Kidney epithelial cell (primary cell): ENCODE measurements at places on chromosomes 7 and 10.

- no peak for DNase-seq
These were observed 56.8 kb downstream of the PARP12 start for GRCh38 chr7:140005754-140006503.

DNA sequence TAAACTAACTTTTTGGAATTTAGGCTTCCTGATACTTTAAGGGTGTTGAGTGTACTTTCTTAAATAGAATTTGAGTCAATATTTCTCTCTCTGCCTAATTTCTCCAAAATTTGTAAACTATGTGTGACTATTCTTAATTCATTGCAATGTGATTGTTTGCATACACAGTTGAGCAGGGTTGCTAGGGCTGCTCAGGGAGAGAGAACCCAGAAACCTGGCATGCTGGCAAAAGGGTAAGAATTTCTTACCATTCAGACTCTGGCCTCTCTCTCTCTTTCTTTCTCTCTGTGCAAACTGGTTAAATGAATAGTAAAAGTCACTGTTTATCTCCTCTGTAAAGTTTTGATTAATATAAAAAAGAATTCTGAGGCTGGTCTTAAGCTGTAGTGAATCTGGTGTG, 51.0 kb upstream of the NAMPT start:
- DNase-seq, result no peak

DNA sequence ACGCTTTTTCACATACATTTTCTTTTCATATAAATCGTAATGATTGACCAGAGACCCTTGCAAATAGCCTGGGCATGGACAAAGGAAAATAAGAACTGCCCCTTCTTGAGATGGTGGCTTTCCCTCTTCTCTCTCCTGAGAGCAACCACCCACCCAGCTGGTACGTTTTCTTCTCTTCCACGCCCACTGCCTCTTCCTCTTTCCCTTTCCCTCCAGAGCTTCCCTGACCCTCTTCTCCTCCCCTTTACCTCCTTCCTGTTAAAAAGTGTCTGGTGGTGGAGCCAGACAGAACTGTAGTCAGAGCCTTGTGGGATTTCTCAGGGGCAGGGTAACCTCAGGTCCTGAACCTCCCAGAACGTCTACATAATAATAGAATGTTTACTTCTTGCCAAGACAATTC, 23.2 kb downstream of the GPR141 start:
- no peak for DNase-seq

DNA sequence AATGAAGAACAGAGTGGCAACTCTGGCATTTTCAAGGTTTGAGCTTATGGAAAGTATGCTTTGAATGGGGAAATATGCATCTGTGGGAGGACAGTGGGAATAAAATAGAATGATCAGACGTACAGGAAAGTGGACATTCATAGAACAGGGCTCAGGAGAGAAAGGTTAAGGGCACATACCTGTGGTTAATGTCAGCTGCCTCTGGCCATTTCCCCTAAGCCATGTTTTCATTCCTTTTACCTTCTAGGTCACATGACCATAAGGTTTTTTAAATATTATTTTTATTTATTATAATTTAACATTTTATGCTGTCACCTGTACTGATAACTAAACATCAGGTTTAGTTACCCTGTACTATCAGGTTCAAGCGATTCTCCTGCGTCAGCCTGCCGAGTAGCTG, 52.8 kb downstream of the LRRC4 start:
- no peak for DNase-seq

DNA sequence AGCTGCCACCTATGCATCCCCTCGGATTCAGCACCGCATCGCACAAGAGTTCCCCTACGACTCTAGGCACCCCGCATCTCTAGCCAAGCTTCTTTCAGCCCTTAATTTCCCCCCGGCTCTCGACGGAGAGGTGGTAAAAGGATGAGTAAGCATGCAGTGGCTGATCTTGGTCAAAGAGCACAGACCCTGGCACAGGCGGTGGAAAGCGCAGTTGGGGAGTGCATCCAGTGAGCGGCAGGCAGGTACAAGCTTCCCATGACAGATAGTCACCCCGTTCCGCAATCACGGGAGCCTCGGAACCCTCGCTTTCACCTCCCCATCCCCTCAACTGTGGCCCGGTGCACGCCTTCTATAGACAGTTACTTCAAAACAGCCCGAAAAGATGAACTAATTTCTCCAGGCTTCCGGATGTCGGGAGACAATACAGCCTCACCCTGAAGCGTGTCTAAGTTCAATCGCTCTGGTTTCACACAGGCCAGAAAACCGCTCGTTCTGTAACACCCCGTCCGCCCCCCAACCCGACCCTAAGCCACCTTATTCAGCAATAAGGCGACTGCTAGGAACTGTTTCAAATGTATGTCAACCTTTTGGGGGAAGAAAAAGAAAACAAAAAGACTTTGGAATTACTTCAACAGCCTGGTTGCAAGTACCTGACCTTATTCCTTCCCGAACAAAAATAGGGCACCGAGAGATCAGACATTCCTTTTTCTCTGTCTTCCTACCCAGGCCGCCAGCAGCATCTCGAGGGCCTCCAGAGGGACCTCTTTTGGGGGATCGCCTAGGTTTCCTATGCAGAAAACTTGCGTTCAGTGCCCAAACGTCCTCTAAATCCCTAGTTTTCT, 1.4 kb downstream of the RHEB start:
- no peak for DNase-seq

- no peak for DNase-seq
These were observed 259.2 kb downstream of the TWIST1 start for GRCh38 chr7:18858232-18858631.

DNA sequence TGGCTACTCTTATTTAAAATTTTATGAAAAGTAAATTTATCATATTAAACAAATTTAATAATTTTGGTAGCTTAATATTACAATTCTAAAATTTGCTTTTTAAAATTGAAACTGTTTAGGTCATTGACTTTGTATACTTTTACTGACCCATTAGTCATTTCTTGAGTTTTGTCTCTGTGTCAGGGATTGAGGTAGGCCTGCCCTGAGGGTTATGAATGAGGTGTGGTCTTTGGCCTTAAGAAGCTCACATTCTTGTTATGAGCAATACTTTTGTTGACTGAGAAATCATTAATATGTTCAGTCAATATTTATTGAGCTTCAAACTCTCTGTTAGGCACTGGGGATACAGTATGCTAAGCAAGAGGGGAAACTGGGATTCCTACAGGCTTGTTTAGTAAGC, 47.0 kb upstream of the RPA3 start:
- DNase-seq, result no peak

DNA sequence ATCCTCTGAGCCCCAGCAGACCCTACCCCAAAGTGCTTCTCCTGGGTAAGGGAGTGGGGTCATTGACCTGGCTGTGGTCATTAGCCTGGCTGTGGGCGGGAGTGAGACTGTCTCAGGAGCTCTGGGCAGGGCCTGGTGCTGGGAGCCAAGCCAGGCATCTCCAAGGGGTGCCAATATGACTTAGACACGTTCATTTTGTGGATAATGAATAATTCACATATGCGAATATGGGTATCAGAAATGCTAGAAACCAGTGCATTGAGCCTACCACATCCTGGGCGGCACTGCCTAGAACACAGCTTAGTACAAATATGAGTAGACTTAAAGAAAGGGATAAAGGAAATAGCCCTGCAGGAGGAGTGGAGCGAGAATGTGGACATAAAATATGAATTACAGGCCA, 14.4 kb upstream of the SRRM3 start:
- DNase-seq, result no peak

DNA sequence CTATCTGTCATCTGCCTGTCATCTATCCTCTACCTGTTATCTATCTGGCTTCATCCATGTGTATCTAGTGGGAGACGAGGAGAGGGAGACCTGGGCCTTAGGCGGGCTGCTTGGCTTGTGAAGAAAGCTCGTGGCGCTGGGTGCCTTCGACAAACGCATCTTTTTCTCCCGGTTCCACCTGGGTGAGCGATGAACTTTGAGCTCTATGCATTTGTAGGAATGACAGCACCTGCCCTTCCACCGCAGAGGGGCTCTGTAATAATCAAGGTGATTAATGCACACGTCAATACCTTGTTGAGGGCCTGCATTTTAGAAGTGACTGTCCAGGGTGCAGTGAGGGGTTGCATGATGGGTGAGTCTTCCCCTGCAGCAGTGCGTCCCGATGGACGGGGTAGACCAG, 2.6 kb upstream of the VIPR2 start:
- DNase-seq, result no peak

- no peak for DNase-seq
These were observed 36.0 kb downstream of the MALSU1 start for GRCh38 chr7:23335136-23335535.

DNA sequence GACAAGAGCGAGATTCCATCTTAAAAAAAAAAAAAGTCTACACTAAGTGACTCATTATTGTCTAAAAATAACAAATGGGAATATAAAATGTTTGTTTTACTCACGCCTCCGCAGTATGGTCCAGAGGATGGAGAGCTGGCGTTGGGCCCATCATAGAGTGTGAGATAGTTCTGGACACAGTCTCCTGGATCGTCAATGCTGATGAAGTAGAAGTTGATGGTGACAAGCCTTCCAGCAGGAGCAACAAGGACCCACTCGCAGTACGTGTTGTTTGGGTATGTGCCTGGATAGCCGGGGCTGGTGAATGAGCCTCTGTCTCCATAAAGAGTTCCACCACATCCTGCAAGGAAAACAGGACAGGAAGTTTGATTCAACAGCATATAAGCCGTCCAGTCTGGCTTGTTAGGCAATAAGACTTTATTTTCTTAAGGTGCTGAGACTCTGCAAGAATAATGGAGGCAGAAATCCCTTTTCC, 11.5 kb upstream of the RSU1 start:
- no peak for DNase-seq

DNA sequence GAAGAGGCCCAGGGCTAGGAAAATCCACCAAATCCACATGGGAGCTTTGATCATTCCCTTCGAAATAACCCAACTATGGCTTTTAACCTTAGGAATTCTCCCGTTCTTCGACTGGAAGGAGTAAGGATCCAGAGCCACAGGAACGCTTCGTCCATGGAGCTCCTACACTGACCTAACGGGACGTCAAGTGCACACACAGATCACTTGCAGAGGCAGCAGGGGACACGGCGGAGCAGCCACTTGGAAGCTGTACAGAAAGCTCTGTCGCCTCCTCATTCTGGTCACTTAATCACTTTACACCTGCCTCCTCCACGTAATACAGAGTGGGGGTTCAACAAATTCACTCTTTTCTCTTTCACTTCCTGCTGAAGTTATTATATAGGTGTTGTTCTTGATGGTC, 43.9 kb downstream of the RSU1 start:
- DNase-seq, result no peak

DNA sequence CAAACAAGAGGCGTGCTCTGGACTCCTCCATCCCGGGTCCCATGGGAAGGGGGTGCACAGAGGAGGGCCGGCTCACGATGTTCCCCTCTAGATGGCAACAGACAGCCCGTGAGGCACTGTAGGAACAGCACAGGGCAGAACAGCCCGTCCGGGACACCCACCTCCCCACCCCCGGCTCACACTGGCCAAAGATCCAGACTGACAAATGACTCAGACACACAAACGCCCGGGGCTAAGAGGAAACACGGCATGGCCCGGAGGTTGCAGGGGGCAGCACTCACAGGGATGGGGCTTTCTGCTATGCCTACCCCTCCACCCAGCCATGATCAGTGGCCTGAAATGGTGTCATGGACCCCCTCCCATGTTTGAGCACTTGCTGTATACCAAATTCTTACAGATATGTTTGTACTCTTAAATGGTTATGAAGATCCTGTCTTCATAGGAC, 4.9 kb upstream of the ELN start:
- DNase-seq, result no peak

DNA sequence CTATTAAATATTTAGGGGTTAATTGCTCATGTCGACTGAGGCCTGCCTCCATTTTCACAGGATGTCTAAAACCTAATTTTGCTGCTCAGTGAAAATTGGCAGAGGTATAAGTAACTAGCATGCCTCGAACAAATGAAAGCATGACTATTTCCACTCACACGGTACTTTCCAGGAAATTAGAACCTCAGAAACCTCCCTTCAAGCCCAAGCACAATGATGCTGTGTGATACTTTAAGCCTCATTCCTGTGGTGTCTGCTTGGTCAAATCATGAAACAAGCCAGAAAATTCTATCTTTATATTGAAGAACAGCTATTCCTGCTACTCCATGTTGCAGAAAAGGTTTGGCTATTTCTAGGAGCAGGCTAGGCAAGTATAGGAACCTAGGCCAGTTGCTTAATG, 203.0 kb downstream of the SORCS3 start:
- DNase-seq, result no peak

DNA sequence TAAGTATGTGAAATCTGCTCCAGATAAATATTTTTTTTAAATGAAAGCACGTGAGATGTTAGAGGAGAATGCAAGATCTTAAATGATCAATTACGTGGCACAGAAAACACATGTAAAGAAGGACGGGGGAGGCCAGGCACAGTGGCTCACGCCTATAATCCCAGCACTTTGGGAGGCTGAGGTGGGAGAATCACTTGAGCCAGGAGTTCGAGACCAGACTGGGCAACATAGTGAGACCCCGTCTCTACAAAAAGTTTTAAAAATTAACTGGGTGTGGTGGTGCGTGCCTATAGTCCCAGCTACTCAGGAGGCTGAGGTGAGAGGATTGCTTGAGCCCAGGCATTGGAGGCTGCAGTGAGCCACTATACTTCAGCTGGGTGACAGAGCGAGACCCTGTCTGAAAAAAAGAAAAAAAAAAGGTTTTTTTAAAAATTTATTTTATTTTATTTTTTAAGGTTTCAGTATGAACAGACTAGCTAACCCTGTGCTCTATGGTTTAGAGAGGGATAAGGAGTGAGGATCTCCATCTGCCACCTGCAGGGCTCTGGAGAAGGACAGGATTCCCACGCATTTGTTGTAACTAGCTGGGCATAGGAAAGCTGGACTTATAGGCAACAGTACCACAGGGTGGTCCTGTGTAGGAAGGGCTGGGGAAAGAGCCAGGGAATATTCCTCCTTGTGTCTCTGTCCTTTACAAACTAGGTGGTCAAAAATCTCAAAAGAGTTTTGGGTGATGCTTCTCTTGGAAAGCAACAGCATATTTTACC, 113.2 kb downstream of the SPAG6 start:
- no peak for DNase-seq

- DNase-seq, result no peak
These were observed 73.9 kb downstream of the KAT6B start for GRCh38 chr10:74900297-74900696.
